ENCODE measurements at places on chromosomes 1 and 21. TPM values are rescaled to one million over a fixed set of nuclear protein-coding genes. Genes with fewer than 3 reads are reported as not detected.

Gene S100A6
- 74.4 TPM for total RNA-seq

Gene MEAF6
- total RNA-seq: 49.0 TPM

Gene OR2T29
- total RNA-seq: not detected

Gene CD101
- 1.6 TPM for total RNA-seq

Gene BACH1
- total RNA-seq: 93.1 TPM

Gene HMGN1
- 259 TPM for total RNA-seq

Gene ELOVL1
- 131 TPM for total RNA-seq

Gene TTC22
- total RNA-seq: not detected

Gene SDC3
- total RNA-seq: 135 TPM

Gene SPRR5
- not detected for total RNA-seq

Data from astrocyte (in vitro differentiated cells and primary cell).